ENCODE measurements at places on chromosomes 7 and 10. TPM values are rescaled to one million over a fixed set of nuclear protein-coding genes. Genes with fewer than 3 reads are reported as not detected.

Gene CUEDC2
- total RNA-seq: 50.3 TPM

Gene COPS6
- total RNA-seq: 73.4 TPM

GRCh38 chr7:83985821-83986220, 208.8 kb downstream of the SEMA3A start:
- no peak for DNase-seq

- DNase-seq: no peak
These were observed 1.8 kb downstream of the LRCH4 start for GRCh38 chr7:100584054-100584682.

DNA sequence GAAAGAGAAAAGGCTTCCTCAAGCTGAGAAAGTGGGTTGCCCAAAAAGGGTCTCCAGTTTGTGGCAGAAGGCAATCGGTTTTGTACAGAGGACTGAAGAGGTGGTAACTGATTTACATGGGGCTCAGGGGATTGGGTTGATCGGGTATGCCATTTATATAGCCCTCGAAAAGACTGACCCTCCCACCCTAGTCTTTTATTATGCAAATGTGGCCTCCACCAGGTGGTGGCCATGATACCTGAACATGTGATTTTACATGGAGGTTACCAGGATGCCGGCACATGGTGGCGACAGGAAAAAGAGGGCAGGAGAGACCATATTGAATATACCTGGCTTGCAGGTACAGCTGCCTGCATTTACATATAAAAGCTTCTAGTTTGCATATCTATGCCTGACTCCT, 36.7 kb downstream of the ATE1 start:
- no peak for DNase-seq

Data from breast epithelium (tissue), 4 donors.